ENCODE measurements at places on chromosomes 12 and 14. TPM values are rescaled to one million over a fixed set of nuclear protein-coding genes. Genes with fewer than 3 reads are reported as not detected.

DNA sequence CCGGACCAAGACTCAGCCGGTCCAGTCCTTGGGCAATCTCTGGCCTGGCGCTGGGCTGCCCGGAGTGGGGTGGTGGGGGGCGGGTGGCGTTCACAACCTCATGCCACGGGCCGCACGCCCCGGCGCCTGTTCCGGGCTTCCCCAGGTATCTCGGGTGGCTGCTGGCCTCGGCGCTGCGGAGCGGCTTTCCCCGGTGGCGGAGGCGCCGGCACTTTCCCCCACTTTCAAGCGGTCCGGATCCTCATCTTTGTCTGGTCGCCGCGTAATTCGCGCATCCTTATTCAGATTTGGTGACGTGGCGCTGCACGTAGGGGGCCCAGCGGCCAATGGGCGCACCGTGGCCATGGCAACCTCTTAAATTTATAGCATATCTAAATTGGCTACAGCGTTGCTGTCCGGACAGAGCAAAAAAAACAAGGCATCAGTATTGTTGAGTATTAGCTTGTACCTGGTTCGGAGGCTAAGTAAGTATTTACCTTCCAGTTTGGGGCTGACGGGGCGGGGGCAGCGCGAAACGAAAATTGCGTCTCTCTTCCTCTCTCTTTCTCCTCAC is at the start of gene LHX5:
LHX5 (minus strand) TSS at position 253 of the 553 bp plus-strand sequence. CDS start 373 bp downstream, outside the sequence.
- no peak within 1 kb of the TSS for H3K4me3 ChIP-seq
- H3K27me3 ChIP-seq: peaks cover 83% of the 10 kb centered on the region
- no peak for DNase-seq
- H3K36me3 ChIP-seq: no peaks in the 10 kb centered on the region
- no peak within 1 kb of the TSS for H3K27ac ChIP-seq
- peaks cover 22% of the 10 kb centered on the region for H3K4me1 ChIP-seq

Gene CLEC6A
- polyA plus RNA-seq: not detected

Gene GZMB
- 2.8 TPM for polyA plus RNA-seq

DNA sequence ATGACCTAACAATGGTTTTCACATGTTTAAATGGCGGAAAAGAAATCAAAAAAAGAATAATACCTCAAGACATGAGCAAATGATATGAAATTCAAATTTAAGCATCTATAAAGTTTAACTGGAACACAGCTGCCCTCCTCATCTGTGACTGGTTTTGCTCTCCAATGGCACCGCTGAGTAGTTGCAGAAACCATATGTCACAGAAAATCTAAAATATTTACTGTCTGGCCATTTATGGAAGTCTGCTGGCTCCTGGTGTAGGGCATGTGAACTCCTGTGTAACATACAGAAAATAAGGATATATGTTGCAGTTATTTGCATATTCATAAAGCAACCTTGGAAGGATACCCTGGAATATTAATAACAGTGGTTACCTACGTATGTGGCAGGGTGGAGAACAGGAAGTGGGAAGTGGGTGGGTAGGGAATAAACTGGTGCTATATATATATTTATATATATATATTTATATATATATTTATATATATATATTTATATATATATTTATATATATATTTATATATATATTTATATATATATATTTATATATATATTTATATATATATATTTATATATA is 48.4 kb downstream of the LTBP2 start:
- no peak overlapping the region for H3K4me3 ChIP-seq
- H3K27me3 ChIP-seq: peaks cover 11% of the 10 kb centered on the region
- no peaks in the 10 kb centered on the region for H3K4me1 ChIP-seq
- H3K27ac ChIP-seq: no peak overlapping the region

- no peaks in the 10 kb centered on the region for H3K36me3 ChIP-seq
- H3K27me3 ChIP-seq: peaks cover 7% of the 10 kb centered on the region
- no peak overlapping the region for H3K27ac ChIP-seq
- no peaks in the 10 kb centered on the region for H3K4me1 ChIP-seq
- DNase-seq: no peak
These were observed 37.5 kb downstream of the LRTM2 start for GRCh38 chr12:1857821-1858220.

Gene C14orf132
- 0.57 TPM for polyA plus RNA-seq

Gene A2M
- 0.03 TPM for polyA plus RNA-seq

- H3K27ac ChIP-seq: peak overlapping the region; percentile 36
- peaks cover 51% of the 10 kb centered on the region for H3K4me1 ChIP-seq
- peak overlapping the region; percentile 9 for H3K4me3 ChIP-seq
- no peak for DNase-seq
These were observed 21.3 kb upstream of the HSP90B1 start for GRCh38 chr12:103908877-103909276.

Gene FGF23
- not detected for polyA plus RNA-seq

Gene OR10G2
- not detected for polyA plus RNA-seq

- H3K27ac ChIP-seq: no peak overlapping the region
- H3K4me3 ChIP-seq: no peak overlapping the region
- no peaks in the 10 kb centered on the region for H3K27me3 ChIP-seq
- no peak for DNase-seq
- no peaks in the 10 kb centered on the region for H3K36me3 ChIP-seq
These were observed 670.5 kb upstream of the ATXN7L3B start for GRCh38 chr12:73867147-73867546.

DNA sequence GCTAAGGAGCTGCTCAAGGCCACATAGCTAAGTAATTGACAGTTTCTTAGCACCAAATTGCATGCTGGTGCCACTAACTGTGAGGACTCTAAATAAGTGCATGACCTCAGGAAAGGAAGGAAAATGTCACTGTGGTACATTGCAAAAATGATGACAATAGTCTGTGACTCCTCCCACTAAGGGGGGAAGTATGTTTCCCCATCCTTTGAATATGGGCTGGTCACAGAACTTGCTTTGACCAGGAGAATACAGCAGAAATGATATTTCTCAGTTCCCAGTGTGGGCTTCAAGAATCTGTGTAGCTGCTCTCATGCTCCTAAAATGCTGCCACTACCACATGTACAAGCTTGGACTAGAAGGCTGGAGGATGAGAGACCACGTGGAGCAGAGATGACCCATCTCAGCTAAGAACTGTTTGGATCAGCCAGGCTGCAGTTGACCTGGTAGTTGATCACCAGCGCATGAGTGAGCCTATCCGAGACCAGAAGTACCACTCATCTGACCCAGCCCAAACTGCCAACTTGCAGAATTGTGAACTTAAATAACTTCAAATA is 42.2 kb upstream of the NOS1 start:
- H3K4me3 ChIP-seq: no peak overlapping the region
- H3K27me3 ChIP-seq: peaks cover 13% of the 10 kb centered on the region
- no peak for DNase-seq
- no peak overlapping the region for H3K27ac ChIP-seq
- no peaks in the 10 kb centered on the region for H3K36me3 ChIP-seq

DNA sequence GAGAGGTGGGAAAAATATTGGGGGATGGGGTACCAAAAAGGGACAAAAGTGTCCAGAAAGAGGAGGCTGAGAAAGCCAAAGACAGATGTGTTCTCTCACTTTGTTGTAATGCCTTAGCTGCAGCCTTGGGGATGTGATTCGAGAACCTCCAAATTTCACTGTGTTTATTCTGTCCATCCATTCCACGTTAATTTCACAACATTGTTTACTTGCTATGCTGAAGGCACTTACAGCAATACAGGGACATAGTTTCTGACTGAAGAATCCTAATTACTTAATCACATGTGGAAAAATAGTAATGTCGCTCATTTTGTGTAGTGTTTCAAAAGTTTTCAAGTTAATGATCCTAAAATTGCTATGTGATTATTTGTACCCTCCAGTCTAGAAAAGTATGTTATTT is 146.2 kb upstream of the SLC38A2 start:
- no peak overlapping the region for H3K27ac ChIP-seq
- H3K36me3 ChIP-seq: no peaks in the 10 kb centered on the region
- H3K4me3 ChIP-seq: no peak overlapping the region
- H3K4me1 ChIP-seq: peaks cover 73% of the 10 kb centered on the region
- no peaks in the 10 kb centered on the region for H3K27me3 ChIP-seq
- no peak for DNase-seq

Gene PDE3A
- not detected for polyA plus RNA-seq
